AG04449 (cell line): ENCODE measurements at places on chromosomes 5 and 9.

- DNase-seq = no peak
These were observed 83.4 kb downstream of the PAPPA start for GRCh38 chr9:116236979-116237378.

DNA sequence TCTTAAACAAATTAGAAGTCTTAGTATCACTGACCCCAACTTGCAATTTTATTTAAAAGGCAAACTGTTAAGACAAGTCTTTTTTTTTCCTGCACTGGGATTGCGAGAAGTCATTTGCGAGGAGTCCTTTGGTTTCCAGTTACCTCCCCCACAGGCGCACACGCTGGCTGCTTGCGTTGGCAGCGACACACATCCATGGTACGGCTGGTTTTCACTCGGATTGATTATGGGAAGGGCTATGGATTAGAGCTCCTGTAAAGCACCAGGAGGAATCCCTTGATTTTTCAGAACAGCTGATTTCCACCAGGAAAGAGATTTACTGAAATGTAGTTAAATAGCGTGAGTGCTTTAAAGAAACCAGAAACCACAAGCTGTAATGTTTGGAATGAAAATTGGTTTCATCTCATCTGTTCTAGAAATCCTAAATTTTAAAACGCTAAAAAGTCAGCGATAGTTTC, 737 bp downstream of the SLC1A3 start:
- DNase-seq = no peak

- no peak for DNase-seq
These were observed 5.2 kb downstream of the TNFAIP8 start for GRCh38 chr5:119360905-119361593.

GRCh38 chr5:107669096-107670031, 1.4 kb downstream of the EFNA5 start:
- DNase-seq = no peak

GRCh38 chr9:79880626-79881025, 308.9 kb downstream of the TLE4 start:
- no peak for DNase-seq

DNA sequence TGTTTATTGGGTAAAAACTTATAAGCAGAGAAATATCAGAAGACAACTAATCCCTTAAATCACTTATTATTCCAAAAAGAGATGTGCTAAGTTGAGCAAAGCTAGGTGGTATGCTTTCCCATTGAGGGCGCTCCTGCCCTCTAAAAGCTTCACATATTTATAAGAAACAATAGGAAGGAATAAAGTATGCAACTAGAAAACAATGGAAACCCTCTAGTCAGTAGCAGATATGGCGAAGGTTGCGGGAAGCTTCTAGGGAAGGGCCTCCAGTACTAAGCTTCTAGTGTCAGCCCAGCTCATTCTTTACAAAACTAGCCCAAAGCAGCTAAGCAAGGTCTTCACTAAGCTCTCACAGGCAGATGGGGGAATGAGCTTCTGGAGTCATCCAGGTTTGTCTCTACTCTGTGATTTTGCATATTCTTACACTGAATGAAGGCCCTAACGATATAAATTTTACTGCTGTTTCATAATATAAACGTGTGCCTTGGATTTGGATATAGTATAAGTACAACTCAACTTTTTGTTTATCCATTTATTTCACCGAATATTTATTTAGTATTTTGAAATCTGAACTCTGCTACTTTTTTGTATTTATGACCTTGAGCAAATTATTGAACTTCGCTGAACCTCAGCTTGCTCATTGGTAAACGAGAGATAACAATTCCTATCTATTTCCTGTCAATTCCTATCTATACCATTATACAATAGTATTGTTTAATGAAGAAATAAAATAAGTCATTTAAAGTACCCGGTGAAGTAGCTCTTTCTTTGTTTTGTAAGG, 571.4 kb downstream of the ELAVL2 start:
- DNase-seq = no peak
